Fibroblast of lung (primary cell): ENCODE measurements at places on chromosomes 12 and 14. TPM values are rescaled to one million over a fixed set of nuclear protein-coding genes. Genes with fewer than 3 reads are reported as not detected.

Gene HEBP1
- 23.6 and 33.7 TPM in 2 replicates for total RNA-seq

Gene TAS2R43
- 0.99 and 1.0 TPM in 2 replicates for total RNA-seq

Gene AMHR2
- total RNA-seq: not detected in 2 replicates

Gene ITGB7
- total RNA-seq: 0.26 and 0.50 TPM in 2 replicates

Gene STX2
- 35.2 and 40.6 TPM in 2 replicates for total RNA-seq

Gene NDUFA12
- 79.6 and 102 TPM in 2 replicates for total RNA-seq

Gene DPPA3
- total RNA-seq: not detected in 2 replicates

Gene RPL10L
- total RNA-seq: not detected in 2 replicates

Gene DPF3
- total RNA-seq: 3.6 and 13.7 TPM in 2 replicates

Gene KIF5A
- total RNA-seq: 0.51 and 1.3 TPM in 2 replicates

Gene TMPRSS12
- total RNA-seq: not detected in 2 replicates

Gene SMOC1
- total RNA-seq: not detected in 2 replicates

Gene HPD
- 0.17 and 0.26 TPM in 2 replicates for total RNA-seq

Gene LAG3
- 0.17 and 0.26 TPM in 2 replicates for total RNA-seq

Gene SYT1
- 0.51 and 2.1 TPM in 2 replicates for total RNA-seq

Gene RD3L
- not detected in 2 replicates for total RNA-seq

Gene HOXC10
- total RNA-seq: not detected in 2 replicates

Gene REM2
- total RNA-seq: 0.17 and 0.26 TPM in 2 replicates

Gene SOCS2
- 75.5 and 105 TPM in 2 replicates for total RNA-seq

Gene ZFHX2
- 0.26 and 0.33 TPM in 2 replicates for total RNA-seq

Gene NPFF
- total RNA-seq: not detected in 2 replicates

Gene PDE3A
- total RNA-seq: 0.17 and 0.26 TPM in 2 replicates

Gene NR2C1
- total RNA-seq: 21.8 and 25.6 TPM in 2 replicates

Gene SSTR1
- total RNA-seq: 1.8 and 3.0 TPM in 2 replicates

Gene PIWIL1
- not detected in 2 replicates for total RNA-seq

Gene VWF
- 0.26 and 1.7 TPM in 2 replicates for total RNA-seq

Gene CLEC7A
- total RNA-seq: not detected in 2 replicates

Gene GTF2H3
- 29.8 and 39.3 TPM in 2 replicates for total RNA-seq

Gene C12orf50
- under 0.01 TPM in 1 of 2 replicates, not detected in the other for total RNA-seq

Gene A2M
- 95.0 and 239 TPM in 2 replicates for total RNA-seq

Gene SOAT2
- total RNA-seq: under 0.01 TPM in 1 of 2 replicates, not detected in the other

Gene BEGAIN
- total RNA-seq: under 0.01 TPM in 2 replicates

Gene ADAMTS20
- not detected in 2 replicates for total RNA-seq

Gene SINHCAF
- 13.2 and 14.4 TPM in 2 replicates for total RNA-seq

Gene SLC10A1
- total RNA-seq: not detected in 2 replicates

Gene PTPRO
- total RNA-seq: 0.26 and 0.33 TPM in 2 replicates

Gene DUSP6
- 49.8 and 50.0 TPM in 2 replicates for total RNA-seq

Gene RNASE7
- not detected in 2 replicates for total RNA-seq

Gene CARMIL3
- 0.17 and 0.26 TPM in 2 replicates for total RNA-seq

Gene SERPINA3
- 0.50 and 7.2 TPM in 2 replicates for total RNA-seq

Gene USP44
- total RNA-seq: 27.2 and 27.4 TPM in 2 replicates

Gene BCL2L2
- total RNA-seq: 17.2 and 25.4 TPM in 2 replicates

Gene HSPB8
- total RNA-seq: 21.3 and 23.8 TPM in 2 replicates

Gene CREBL2
- total RNA-seq: 46.7 and 59.5 TPM in 2 replicates

Gene FAM181A
- total RNA-seq: not detected in 2 replicates

Gene TMEM63C
- 0.66 TPM in 1 of 2 replicates, not detected in the other for total RNA-seq

Gene LRP1-AS
- not detected in 2 replicates for total RNA-seq
